ENCODE measurements at places on chromosomes 4 and X. TPM values are rescaled to one million over a fixed set of nuclear protein-coding genes. Genes with fewer than 3 reads are reported as not detected.

GPRASP1 gene
- total RNA-seq = 1.3 TPM

SLC25A5 gene
- 572 TPM for total RNA-seq

DNA sequence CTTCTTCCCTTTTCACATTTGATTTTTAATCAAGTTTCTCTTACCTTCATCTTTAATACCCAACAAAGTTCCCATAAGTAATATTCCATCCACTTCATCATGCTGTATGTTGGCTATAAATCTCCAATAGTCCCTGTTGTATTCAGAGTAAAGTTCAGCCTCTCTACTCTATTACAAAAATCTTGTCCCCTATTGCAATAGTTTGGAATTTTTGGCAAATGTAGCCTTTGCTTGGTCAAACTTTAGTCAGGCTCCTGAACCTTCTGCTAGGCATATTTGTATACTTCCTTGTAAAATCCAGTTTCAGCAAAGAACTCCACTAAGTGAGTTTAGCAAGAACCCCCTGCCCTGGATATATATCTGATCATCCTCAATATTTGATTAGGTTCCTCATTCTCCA is 54.0 kb upstream of the PACRGL start:
- no peak for DNase-seq

GRCh38 chr4:44931720-44932119 is 205.4 kb upstream of the GNPDA2 start:
- DNase-seq = no peak
